Coronary artery (tissue), 2 donors: ENCODE measurements at places on chromosomes 5 and 9.
A peak's percentile ranks its signal among the peaks of the same experiment; 100 is the strongest.

- no peak for DNase-seq
Observed at GRCh38 chr5:123220621-123221146, 131.6 kb downstream of the PRDM6 start.

DNA sequence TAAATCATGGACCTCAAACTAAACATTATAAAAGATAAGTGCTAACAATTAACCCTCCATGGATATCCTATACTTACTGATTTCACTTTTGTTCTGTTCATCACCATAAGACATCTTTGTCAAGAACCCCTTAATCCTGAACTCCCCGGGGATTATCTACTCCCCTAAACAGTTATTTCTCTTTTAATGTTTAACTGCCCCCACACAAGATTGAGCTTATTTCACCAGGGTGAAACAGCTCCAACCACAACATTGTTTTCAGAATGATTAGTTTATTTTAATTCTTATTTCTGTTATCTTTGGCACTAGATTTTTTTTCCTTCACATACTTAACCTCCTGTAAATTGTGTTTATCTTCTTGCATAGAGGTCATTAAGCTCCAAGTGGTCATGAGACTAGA is 103.2 kb upstream of the HCN1 start:
- DNase-seq, result no peak

DNA sequence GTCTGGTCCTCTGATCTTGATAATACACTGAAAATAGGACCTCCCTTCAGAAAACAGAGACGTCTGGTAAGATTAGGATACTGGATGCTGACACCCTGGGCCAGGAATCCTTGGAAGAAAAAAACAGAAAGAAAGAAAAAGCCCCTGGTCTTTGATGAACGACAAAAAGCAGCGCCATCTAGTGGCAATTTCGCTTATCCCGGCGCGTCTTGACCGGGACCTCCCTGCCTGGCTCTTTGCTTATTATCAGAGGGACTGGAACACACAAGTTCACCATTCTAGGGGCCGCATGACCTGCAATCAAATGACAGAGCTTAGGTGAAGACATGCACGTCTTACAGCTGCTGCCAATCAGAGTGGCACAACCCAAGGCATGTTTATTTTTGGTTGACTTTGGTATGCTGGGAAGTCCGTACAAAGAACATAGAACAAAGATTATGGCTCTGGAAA is 114.9 kb upstream of the NFIB start:
- DNase-seq, result peak; percentile 79

DNA sequence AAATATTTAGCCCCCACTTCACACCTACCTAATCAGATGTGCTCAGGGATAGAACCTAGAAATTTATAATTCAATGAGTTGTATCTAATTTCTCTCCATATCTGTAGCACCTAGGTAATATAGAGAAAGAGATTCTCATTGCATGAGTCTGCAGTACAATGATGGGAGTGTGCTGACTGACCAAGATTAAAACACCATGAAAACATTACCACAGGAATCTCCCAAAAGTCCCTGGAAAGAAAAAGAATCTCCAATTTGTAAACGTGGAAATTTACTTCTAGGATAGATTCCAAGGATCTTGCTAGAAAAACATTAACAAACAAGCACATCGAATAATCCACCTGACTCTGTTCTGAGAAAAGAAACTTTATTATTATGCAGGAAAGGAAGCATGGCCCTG is 45.0 kb upstream of the DMRTA1 start:
- DNase-seq, result no peak

- DNase-seq, result no peak
Observed at GRCh38 chr9:34027845-34028574, 20.7 kb downstream of the UBAP2 start.

DNA sequence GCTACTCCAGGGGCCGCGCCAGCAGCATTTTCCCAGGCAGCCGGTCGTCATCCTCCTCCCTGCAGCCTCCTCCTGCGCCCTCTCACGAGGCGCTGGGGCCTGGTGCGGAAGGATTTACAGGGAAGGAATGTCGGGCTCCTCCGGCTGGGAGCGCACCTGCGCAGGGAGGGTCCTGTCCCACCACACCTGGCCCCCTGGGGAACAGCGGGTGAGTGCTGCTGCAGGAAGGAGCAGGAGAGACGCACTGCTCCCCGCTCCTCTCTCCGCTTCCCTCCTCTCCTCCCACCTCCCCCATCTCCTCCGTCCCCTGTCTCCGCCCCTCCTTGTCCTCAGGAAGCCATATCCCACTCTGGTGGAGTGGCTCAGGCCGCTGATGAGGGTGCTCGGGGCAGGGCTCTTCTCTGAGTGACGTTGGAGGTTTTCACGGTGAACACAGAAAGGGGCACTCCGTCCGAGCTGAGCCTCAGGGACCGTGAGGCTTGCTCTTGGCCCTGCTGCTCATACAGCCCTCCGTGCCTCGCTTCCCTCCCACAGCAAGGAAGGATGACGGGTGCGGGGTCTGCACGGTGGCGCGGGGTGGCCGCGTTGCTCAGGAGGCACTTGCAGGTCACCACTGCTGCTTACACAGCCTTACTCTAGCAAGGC is 31.3 kb downstream of the IRX4 start:
- DNase-seq, result no peak

GRCh38 chr9:127030814-127031740 is 91.4 kb downstream of the ANGPTL2 start:
- DNase-seq, result no peak

DNA sequence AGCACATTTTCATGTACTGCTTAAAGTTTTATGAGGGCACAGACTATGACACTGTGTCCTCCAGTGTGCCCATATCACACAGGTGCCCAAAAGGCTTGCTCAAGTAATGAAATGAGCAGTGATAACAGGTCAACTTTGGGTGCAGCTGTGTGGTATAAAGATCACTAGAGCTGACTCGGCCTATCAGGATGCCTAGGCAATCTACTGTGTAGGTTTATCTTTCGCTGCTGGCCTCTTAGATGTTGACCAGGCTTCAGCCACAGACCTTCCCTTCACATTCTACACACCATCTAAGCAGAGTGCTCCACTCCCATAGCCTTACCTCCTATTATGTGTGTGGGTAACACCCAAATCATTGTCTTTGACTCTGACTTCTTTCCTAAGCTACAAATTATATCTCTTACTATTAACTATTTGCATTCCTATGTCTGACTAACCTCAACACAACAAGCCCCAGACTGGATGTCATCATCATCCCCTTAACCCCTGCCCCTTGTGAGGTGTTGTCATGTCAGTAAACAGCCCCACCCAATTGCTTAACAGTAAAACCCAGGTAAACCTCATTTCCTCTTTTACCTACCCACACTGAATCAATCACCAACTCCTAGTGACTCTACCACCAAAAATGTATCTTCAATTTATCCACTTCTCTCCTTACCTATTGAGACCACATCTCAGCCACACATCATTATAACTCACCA is 2.5 kb downstream of the SREK1IP1 start:
- no peak for DNase-seq

DNA sequence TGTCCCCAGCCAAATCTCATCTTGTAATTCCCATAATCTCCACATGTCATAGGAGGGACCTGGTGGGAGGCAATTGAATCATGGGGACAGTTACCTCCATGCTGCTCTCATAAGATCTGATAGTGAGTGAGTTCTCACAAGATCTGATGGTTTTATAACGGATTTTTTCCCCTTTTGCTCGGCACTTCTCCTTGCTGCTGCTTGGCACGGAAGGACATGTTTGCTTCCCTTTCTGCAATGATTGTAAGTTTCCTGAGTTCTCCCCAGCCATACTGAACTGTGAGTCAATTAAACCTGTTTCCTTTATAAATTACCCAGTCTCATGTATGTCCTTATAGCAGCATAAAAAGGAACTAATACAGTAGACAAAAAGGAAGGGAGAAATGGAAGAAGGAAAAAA is 76.7 kb upstream of the CCNG1 start:
- no peak for DNase-seq

DNA sequence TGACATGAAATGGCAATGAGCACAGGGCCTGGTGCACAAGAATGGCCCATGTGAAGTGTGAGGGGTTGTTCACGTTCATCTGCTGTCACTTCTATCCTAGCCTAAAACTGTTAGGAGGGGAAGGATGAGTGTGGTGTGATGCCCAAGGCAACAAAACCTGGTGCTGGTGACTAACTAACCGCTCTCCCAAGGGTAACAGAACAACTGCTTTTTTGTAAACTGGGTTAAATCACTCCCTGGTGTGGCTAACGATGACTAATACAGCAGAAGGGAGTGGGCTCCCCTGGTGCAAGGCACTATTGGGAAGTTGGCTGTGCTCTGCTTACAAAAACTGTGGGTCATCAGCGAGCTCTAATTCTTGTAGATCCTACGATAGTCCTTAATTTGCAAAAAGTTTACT is 103.2 kb upstream of the VCAN start:
- DNase-seq, result no peak

GRCh38 chr9:126407114-126407870 is 80.7 kb downstream of the MVB12B start:
- no peak for DNase-seq

GRCh38 chr5:23208959-23209431 is 298.4 kb upstream of the PRDM9 start:
- DNase-seq, result no peak

DNA sequence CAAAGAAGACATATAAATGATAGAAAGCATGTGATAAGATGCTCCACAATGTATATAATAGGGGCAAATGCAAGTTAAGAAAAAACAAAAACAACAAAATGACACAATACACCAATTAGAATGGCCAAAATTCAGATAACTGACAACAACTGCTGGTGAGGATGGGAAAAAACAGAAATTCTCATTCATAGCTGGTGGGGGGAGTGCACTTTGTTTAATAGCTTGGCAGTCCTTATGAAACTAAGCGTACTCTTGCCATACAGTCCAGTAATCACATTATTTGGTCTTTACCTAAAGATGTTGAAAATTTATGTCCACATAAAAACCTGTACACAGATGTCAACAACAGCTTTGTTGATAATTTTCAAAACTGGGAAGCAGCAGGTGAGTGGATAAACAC is 791.1 kb upstream of the CDH10 start:
- no peak for DNase-seq

DNA sequence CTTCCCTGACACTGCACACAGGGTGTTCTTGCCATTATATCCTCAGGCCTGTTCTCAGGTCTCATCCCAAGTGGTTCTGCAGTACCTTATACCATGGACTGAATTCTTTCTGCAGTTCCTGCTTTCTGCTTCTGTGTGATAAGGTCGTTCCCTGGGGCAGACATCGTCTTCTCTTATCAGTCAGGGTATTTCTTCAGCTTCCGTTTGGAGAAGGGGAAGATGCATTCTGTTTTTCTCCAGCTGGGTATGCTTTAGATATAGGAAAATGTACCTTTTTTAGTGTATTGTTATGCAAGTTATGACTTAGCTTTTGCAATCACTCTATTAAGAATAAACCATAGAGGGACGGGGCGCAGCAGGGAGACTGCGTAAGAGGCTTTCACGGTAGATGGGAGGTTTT is 31.1 kb downstream of the RALGPS1 start:
- no peak for DNase-seq

DNA sequence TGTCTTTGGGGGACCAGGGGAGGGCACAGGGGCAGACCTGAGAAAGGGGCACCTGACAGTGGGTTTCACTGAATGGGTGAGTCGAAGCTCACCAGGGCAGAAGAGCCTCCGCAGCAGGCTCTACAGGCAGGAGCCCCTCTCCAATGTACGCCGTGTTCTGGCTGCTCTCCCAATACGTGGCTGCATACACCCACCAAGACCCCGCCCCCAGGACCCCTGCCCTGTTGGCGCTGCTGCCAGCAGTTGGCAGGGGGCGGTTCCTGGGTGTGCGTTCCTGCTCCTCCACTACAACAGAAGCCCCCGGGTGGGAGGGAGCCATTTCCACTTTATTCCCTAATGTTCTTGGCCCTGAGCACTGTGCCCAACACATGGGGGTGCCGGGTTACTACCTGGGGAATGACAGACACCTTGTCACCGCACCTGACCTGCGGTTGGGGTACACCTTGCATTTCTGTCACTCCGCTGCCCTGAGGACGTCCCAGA is 30.3 kb downstream of the SARDH start:
- DNase-seq, result no peak
